ENCODE measurements at places on chromosomes 5 and 9.

GRCh38 chr5:151002250-151002649 is 18.1 kb upstream of the GPX3 start:
- DNase-seq: no peak

DNA sequence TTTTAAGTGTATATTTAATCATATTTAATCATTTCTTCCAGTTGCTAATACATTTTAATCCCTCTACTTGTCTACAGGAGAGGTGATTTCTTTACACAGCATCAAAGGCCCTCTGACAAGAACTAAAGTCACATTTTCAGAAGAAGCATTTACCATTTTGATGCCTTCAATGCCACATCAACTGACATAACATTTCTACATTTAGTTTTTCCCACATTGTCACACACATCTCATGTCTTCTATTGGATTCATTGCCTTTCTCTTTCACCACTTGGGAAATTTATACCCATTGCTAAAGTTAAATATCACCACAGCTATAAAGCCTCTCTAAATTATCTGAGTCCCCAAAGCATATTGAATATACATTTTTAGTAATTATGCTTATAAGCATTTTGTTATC is 1907.5 kb upstream of the CDH9 start:
- DNase-seq: no peak

GRCh38 chr5:66717455-66718373 is 121.5 kb downstream of the MAST4 start:
- DNase-seq: no peak

DNA sequence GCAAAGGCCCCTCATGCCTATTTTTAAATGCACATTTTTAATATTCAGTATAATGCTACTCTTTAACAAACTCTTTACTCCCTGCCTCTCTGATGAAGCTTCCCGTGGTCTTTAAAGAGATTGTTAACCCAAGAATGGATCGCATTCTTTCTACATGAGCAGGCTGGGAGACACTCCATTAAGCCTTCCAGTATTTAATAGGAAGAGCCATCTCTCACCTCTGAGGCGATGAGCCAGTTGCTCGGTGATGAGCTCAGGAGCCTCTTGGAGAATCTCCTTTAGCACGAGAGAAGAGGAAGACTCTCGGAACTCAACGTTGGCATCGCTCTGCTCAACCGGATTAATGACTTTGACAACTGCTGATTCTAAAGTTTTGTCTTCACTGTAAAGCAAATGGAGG is 59.6 kb downstream of the PRUNE2 start:
- DNase-seq: no peak

DNA sequence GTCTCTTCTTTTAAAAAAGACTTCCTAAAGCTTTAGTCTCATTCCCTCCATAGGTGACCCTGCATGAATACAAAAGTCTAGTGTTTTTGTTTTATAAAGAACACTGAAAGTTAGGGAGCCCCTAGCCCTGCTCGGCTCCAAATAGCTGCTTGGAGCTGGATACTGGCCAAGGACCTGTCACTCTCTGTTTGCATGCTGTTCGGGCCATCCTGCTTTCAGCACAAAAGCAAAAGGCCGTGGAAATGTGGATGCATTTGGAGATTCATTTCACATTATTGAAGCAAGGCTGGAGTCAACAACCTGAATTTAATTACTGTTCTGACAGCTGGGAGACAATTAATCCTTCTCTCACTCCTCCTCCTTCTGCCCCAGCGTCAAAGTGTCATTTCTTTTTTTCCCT is 151.7 kb upstream of the NMUR2 start:
- DNase-seq: no peak

DNA sequence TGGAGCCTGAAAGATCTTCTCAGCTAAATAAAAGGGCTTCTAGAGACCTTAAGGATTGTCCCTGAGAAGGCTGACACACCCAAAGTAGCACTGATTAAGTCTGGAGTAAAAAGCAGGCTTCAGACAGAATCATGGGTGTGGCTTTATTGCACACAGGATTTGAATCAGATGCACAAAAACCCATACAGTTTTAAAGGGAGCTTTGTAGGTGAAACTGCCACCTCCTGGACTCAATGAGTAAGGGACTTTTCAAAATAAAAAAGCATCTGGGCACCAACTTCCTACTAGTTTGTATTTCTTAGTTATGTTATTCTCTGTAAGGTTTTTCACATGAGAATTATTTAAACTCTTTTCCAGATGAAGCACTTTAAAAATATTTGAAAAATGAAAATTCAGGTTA is 129.4 kb downstream of the EDIL3 start:
- DNase-seq: no peak

DNA sequence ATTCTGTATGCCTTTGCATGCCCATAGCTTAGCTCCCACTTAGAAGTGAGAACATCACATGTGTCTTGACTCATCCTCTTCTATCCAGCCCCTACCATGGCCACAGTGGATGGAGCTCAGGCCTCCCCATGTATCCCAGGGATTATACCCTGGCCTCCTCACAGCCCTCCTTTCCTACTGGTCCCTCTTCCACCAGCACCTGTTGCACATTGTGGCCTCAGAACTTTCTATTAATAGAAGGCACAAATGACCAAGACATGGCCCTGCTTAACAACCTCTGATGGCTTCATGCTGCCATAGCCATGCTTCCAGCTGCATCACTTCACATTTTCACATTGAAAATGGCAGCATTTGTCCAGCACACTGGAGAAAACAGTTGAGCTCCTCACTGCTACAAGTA is 315.4 kb downstream of the CDK5RAP2 start:
- DNase-seq: no peak

DNA sequence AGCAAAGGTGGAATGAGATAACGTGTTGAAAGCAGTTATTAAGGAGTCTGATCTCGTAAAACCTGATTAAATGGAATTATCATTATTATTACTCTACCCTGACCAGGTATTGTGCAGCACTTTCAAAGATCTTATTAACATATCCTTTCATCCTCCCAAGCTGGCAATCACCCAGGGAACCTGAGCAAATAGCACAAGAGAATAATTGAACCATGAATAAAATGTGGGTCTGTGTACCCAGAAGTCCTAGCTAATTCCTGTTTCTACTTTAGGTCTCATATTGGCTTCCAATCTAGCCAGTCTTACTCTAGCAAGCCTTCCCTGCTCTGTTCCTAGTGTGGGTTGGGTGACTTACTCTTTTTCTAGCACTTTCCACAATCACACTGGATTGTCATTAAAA is 162.2 kb upstream of the STK32A start:
- no peak for DNase-seq

DNA sequence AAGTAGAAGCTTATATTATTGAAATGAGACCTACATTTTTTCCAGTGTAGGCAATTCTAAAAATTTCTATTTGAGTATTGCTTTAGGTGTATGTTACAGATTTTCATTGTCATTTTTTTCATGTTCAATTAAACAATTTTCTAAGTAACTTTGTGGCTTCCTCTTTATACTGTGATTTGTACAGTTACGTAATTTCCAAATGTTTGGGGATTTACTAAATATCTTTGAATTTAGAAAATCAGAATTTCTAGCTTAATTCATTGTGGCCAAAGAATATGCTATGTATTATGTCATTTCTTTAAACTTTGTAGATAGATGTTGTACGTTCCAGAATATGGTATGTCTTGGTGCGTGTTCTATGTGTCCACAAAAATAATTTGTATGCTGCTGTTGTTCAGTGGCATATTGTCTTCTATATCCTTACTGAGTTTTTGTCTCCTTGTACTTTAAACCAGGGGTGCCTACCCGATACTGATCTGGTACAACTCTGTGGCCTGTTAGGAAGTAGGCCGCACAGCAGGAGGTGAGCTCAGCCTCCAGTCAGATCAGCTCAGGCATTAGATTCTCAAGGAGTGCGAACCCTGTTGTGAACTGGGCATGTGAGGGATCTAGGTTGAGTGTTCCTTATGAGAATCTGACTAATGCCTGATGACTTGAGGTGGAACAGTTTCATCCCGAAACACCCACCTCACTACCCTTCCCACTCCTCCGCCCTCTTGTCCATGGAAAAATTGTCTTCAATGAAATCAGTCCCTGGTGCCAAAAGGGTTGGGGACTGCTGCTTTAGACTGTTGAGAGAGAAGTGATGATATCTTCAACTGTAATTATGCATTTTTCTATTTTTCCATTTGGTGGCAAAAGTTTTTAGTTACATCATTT is 63.5 kb downstream of the UBE2R2 start:
- no peak for DNase-seq

- DNase-seq: no peak
Observed at GRCh38 chr5:128711216-128711615, 173.2 kb upstream of the FBN2 start.

DNA sequence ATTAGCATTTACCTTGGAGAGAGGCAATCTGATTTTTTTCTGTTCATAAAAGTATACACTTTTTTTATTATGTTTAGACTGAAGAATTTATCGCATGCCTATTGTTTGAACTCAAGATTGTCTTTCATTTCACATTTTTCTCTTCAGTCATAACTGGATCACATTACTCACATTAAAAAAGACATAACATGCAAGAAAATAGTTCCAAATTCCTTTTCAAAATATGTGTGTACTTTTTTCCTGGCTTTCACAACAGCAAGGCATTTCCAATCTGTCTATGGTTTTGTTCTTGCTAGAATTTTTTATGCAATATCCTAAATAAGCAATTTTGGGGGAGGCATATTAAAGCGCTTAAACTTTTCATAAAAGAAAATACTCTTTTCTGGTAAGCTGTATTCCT is 21.2 kb downstream of the FTMT start:
- no peak for DNase-seq

- no peak for DNase-seq
Observed at GRCh38 chr5:169970339-169970738, 10.0 kb downstream of the INSYN2B start.

GRCh38 chr9:90950600-90950999 is 149.0 kb downstream of the SYK start:
- DNase-seq: no peak

- DNase-seq: no peak
Observed at GRCh38 chr9:108606401-108606800, 249.4 kb downstream of the ACTL7B start.

DNA sequence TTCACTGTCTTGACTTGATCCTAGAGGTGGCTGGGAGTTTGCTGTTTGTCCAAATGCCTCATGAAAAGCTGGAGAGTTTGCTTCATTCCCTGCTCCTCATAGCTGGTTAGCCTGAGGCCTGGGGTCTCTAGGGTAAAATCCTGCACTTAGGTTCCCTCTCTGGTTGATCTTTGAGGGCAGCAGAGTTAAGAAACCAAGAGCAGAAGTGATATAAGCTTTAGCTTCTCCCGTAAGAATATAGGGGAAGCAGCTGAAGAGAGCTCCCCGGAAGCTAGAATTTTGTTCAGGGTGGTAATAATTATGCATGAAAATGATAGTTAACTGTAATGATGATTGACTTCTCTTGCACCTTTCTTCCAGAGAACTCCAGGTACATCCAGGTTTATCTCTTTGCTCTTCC is 1.4 kb downstream of the FAM53C start:
- DNase-seq: no peak

- DNase-seq: no peak
Observed at GRCh38 chr9:92664394-92665152, 5.4 kb downstream of the IPPK start.

DNA sequence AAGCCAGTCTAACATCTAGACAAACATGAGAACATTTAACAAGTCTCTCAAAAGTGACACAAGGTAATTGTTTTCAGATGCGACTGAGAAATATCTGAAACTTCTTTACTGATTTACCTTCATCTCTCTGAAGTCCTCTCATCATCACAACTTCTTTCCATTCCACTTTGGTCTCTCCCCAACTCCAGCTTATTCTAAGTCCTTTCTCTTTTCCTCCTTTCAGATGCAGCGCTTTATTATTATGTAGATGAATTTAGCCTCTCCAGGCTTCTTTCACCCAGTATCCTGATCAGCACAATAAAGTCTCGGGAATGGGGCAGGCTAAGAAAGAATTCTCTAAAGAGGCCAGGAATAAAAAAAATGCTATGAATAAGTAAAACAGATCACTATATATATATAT is 128.0 kb downstream of the KCTD16 start:
- no peak for DNase-seq

GRCh38 chr5:135476615-135477581 is 24.7 kb upstream of the TIFAB start:
- DNase-seq: no peak

DNA sequence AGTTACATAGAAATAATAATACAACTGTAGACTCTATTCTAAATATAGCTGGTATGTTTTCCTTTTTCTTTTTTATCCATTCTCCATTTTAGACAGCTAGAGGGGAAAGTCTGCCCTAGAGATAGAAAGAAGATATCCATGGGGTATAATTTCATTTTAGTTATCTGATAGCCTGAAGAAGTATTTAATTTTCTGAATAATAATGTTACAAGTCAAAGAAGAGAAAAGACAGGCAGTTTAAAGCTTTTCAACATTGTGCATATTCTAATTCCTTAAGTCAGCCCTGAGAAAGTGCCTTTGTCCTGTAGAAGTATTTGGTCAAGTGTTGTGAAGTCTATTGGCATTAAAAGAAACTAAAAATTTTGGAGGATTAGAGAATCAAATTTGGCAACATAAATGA is 2.5 kb upstream of the VCAN start:
- DNase-seq: no peak

DNA sequence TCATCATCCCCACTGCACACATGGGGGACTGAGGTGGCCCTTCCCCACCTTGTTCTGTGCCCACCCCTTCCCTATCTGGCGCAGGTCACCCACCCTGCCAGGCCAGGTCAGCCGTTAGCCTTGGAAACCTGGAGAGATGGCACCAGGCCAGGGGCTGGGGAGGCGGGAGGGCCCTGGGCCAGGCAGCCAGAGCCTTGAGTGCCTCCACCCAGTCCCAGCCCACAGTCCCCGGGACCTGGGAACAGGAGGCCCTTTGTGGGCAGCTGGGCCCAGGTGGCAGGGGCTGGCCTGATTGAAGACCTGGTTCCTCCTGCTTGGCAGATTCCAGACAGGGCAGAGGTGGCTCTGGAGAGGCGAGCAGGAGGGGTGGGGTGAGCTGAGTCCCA is 70.6 kb downstream of the LRSAM1 start:
- DNase-seq: no peak

GRCh38 chr5:151619812-151620460 is 28.8 kb upstream of the FAT2 start:
- no peak for DNase-seq

- DNase-seq: no peak
Observed at GRCh38 chr5:68240202-68240601, 24.6 kb downstream of the PIK3R1 start.

- no peak for DNase-seq
Observed at GRCh38 chr5:102818934-102819333, 63.8 kb downstream of the PAM start.

DNA sequence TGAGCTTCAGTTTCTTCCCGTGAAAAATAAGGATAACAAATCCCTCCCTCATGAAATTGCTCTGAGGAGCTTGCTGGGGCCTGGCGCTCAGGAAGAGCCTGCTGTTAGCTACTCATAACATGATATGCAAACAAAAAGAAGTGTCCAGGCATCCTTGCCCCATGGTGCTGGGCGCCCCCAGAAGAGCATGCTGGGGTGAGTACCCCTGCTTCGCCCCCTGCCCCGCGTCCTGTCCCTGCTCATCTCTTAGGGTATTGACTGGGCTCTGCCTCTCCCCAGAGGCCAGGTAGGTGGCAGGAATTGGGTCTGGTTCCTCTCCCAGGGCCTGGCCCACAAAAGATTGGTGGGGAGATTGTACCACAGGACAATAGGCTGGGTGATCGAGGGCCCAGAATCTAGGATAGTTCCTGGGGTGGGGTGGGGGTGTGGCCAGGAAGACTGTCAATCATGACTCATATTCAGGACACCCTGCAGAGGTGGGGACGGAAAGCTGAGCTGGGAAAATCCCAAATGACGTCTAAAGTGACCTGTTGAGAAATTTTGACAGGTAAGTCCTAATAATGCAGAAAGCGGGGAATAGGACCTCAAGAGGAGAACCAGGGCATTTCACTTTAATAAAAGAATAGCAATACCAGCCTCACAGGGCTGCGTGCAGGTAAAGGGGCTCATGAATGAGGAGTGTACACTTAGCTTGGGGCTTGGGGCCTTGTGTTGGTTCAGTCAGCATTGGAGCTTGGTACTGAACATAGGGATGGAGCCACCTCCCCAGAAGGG is 8.9 kb downstream of the PITX1 start:
- no peak for DNase-seq
